ENCODE measurements at places on chromosomes 7 and 10.

GRCh38 chr7:16606704-16607103 is 38.9 kb downstream of the ANKMY2 start:
- DNase-seq, result no peak

GRCh38 chr7:140455743-140456142 is 23.6 kb downstream of the MKRN1 start:
- no peak for DNase-seq

DNA sequence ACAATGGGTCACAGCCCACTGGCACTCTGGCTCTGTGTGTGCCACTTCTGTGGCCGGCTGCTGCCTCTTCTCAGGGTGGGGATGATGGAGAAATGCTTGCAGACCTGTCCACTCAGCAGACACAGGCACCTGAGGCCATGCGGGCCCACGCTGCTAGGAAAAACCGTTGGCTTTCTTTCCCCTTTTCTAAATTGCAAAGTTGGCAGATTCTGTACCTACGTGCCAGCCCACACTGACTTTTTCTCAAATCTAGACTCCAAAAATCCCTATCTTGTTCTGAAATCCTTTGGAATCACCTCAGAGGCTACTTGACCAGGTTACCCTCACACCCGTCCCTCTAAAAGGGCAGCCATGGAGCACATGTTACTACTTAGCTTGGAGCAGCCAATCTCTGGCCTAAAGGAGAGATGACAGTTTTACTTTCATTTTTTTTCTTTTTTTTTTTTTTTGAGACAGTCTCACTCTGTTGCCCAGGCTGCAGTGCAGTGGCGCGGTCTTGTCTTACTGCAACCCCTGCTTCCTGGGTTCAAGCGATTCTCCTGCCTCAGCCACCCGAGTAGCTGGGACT is 99.4 kb downstream of the RNF216 start:
- no peak for DNase-seq

GRCh38 chr7:112484671-112485167 is 3.9 kb downstream of the LSMEM1 start:
- no peak for DNase-seq

DNA sequence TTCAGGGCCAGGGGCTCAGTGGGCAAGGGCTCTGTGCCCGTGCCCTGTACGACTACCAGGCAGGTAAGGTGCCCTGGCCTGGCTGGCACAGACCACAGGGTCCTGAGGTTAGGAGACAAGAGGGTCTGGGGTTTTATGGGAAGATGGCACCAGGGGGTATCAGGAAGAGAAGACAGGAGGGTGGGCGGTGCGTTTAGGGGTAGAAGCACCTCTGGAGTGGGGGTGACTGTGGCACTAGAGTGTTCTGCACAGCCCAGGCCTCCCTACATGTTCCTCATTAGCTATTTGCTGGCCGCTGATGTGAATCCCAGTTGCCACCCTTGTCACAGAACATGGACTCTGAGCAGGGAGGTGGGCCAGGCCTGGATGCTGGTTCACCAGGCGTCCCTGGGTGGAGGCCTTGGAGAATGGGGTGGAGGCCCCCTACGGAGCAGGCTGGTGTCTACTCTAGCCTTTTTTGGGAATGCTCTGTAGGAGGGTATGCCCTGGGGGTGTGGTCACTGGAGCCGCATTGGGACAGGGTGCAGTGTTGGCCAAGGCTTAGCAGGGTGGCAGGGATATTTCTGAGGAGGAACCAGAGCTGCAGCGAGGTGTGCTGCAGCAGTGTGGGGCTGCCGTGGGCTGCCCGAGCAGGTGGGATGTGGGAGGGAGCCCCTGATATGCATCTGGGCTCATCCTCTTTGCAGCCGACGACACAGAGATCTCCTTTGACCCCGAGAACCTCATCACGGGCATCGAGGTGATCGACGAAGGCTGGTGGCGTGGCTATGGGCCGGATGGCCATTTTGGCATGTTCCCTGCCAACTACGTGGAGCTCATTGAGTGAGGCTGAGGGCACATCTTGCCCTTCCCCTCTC is 5.0 kb downstream of the PGAM2 start:
- DNase-seq, result no peak

- no peak for DNase-seq
Observed at GRCh38 chr10:121112136-121112535, 261.0 kb downstream of the WDR11 start.

GRCh38 chr7:28155964-28156363 is 24.6 kb downstream of the JAZF1 start:
- no peak for DNase-seq

Measured in activated CD4-positive, alpha-beta T cell treated with anti-CD3 and anti-CD28 coated beads, Interleukin-2, amount 50 U/mL, for 4 hours (primary cell).